ENCODE measurements at places on chromosomes 2 and 18.

DNA sequence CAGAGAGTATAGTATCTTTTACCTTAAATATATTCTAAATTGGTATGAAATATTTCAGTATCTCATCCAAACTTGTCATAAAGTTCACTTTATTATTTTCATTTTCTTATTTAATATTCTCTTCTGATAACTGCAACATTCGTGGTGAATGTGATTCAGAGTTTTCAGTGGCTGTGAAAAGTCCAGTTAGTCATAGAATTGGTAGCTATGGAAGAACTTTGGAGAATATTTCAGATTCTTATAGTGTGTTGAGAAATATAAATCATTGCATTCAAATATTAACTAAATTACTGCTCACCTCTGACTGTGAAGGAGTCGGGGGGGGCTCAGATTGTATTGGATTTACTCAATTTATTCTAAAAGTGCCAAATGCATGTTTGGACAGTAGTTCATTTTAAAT lies 178.6 kb upstream of the VWC2L start:
- no peak overlapping the region for H3K27ac ChIP-seq
- H3K27me3 ChIP-seq, result no peaks in the 10 kb centered on the region
- H3K36me3 ChIP-seq, result no peaks in the 10 kb centered on the region
- H3K4me1 ChIP-seq, result no peaks in the 10 kb centered on the region

DNA sequence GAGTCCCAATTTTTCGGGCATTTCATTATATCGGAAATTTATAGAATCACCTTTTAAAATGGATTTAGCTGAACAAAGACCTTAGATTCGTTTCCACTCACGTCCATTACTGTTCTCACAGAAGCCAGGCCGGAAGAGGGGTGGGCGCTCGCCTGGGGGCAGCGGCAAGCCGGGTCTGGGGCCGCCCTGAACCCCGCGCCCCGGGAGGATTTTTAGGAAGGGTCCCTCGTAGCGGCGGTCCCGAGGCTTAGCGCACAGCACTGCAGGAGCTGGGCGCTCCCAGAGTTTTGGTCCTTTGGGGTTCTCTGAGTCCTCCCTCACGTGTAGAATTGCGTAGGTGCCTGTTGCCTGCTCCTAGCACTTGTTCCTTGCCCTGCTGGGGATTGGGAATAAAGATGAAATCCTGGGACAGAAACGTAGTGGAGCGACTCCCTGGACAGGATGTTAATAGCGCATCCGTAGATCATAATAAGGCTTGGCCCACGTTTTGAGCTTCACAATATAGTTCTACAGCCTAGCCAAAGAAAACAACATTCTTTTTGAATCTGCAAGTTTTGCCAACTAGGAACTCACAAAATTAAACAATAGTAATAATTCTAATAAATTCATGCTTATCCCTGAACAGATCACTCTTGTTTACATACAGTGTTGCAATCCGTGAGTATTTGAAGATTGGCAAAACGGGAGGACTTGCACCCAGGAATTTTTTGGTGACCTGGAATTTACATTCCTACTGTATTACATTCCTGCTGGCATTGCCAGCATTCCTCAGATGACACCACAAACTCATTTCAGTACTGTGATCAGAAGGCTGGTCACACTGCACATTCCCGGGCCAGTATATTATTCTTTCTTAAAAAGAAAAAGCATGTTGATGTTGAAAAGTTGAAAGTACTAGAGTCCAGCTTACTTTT lies 875 bp downstream of the C18orf63 start:
- H3K27ac ChIP-seq, result no peak overlapping the region
- no peaks in the 10 kb centered on the region for H3K4me1 ChIP-seq
- DNase-seq, result no peak

- no peaks in the 10 kb centered on the region for H3K4me1 ChIP-seq
- no peaks in the 10 kb centered on the region for H3K27me3 ChIP-seq
- no peak for DNase-seq
- no peak overlapping the region for H3K27ac ChIP-seq
- no peaks in the 10 kb centered on the region for H3K36me3 ChIP-seq
Observed at GRCh38 chr2:101442042-101442666, 32.8 kb downstream of the RFX8 start.

DNA sequence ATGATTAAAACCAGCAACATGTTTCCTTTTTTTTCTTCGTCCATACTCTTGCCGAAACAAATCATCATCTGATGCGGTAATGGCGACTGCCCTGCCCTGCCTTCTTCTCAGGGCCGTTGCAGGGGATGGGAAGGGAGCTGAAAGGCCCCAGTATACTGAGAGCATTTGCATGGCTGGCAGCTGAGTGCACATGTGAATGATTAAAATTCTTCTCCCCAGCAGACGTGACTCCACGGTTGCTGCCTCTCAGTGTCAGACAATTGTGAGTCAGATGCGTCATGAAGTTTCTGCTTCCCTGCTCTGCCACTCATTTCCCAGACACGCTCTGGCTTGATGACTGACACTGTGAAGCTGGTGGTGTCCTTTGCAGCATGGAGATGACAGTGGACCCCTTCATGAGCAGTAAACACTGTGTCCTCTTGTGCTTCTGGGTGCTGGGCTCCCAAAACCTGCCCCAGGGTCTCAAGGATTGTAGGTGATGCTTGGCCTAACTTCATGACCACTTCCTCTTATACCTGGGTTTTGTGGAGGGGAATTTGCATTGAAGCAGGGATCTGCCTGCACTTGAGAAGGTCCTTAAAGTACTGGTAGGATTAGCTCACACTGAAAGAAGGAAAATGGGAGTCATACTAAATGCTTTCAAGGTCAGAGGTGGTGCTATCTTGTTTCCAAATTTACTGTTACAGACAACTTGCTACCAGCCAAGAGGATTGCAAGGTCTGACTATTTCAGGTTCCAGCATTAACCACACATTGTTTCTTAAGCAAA lies 222.5 kb upstream of the COPS8 start:
- no peaks in the 10 kb centered on the region for H3K36me3 ChIP-seq
- H3K27ac ChIP-seq, result peak overlapping the region; percentile 49
- no peak for DNase-seq
- H3K4me3 ChIP-seq, result no peak overlapping the region
- H3K27me3 ChIP-seq, result no peaks in the 10 kb centered on the region
- peaks cover 4% of the 10 kb centered on the region for H3K4me1 ChIP-seq

GRCh38 chr2:170576296-170576695 lies 138.8 kb upstream of the SP5 start:
- no peaks in the 10 kb centered on the region for H3K4me1 ChIP-seq
- no peaks in the 10 kb centered on the region for H3K27me3 ChIP-seq
- H3K4me3 ChIP-seq, result no peak overlapping the region
- no peaks in the 10 kb centered on the region for H3K36me3 ChIP-seq

- no peaks in the 10 kb centered on the region for H3K4me1 ChIP-seq
- DNase-seq, result no peak
- no peaks in the 10 kb centered on the region for H3K27me3 ChIP-seq
- no peak overlapping the region for H3K27ac ChIP-seq
- no peak overlapping the region for H3K4me3 ChIP-seq
Observed at GRCh38 chr18:56130481-56130880, 507.9 kb downstream of the TXNL1 start.

DNA sequence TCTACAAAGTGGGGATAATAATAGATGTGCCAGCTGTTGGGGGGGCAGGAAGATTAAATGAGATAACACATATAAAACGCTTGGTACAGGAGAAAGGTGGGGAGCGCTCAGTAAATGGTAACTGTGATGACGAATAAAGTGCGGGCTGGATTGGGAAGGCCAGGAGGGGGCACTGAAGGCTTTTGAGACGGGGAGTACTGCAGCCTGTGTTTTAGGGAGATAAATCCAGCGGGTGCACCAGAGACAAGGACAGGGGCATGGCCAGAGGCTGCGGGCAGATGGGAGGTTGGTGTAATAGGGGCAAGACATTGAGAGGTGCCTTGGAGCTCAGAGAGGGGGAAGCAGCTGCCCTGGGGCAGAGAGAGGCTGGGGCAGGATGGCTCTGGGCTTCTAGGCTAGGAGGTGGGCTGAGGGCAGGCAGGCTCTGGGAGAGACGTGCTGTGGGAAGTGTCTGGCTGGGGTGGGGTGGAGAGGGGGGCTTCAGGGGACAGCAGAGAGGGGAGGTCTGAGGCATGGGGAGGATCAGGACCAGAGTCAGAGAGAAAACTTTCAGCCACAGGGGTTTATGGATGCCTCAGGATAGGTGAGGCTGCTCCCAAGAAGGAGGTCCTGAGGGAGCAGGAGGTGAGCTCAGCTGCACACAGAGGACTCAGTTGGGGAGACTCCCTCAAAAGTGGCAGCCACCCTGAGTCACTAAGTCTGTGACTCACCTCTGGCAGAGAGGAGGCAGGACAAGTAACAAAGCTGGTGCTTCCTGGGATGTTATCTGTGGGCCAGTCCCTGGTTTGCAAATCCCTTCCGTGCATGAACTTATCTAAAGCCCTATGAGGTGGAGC lies 18.8 kb downstream of the TEX44 start:
- H3K36me3 ChIP-seq, result no peaks in the 10 kb centered on the region
- H3K4me1 ChIP-seq, result peaks cover 16% of the 10 kb centered on the region
- H3K4me3 ChIP-seq, result no peak overlapping the region
- DNase-seq, result peak; percentile 89
- peak overlapping the region; percentile 9 for H3K27ac ChIP-seq
- no peaks in the 10 kb centered on the region for H3K27me3 ChIP-seq

- H3K27me3 ChIP-seq, result no peaks in the 10 kb centered on the region
- H3K27ac ChIP-seq, result no peak overlapping the region
- H3K36me3 ChIP-seq, result peaks cover 15% of the 10 kb centered on the region
- DNase-seq, result peak; percentile 45
Observed at GRCh38 chr18:46099463-46099862, 1.4 kb upstream of the ATP5F1A start.

DNA sequence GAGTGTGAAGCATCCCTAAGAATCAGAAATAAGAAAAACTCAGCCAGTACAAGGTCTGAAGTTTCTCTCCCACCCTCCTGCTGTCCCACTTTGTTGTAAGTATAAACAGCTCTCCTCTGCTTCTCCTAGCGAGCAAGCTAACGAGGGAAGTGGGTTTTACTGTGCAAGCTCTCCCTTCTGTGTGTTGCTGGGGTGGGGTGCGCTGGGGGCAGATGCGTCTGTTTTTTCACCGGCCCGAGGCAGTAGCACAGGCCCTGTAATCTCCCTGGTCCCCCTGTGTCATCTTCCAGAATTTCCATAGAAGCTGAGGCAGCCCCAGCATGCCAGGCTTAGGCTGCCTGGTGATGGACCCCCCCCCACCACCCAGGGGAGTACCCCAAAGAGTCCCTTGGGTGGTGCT lies 9.4 kb upstream of the CXCR4 start:
- no peaks in the 10 kb centered on the region for H3K27me3 ChIP-seq
- H3K27ac ChIP-seq, result no peak overlapping the region
- peak overlapping the region; percentile 59 for H3K4me3 ChIP-seq
- no peaks in the 10 kb centered on the region for H3K36me3 ChIP-seq
- H3K4me1 ChIP-seq, result peaks cover 30% of the 10 kb centered on the region

DNA sequence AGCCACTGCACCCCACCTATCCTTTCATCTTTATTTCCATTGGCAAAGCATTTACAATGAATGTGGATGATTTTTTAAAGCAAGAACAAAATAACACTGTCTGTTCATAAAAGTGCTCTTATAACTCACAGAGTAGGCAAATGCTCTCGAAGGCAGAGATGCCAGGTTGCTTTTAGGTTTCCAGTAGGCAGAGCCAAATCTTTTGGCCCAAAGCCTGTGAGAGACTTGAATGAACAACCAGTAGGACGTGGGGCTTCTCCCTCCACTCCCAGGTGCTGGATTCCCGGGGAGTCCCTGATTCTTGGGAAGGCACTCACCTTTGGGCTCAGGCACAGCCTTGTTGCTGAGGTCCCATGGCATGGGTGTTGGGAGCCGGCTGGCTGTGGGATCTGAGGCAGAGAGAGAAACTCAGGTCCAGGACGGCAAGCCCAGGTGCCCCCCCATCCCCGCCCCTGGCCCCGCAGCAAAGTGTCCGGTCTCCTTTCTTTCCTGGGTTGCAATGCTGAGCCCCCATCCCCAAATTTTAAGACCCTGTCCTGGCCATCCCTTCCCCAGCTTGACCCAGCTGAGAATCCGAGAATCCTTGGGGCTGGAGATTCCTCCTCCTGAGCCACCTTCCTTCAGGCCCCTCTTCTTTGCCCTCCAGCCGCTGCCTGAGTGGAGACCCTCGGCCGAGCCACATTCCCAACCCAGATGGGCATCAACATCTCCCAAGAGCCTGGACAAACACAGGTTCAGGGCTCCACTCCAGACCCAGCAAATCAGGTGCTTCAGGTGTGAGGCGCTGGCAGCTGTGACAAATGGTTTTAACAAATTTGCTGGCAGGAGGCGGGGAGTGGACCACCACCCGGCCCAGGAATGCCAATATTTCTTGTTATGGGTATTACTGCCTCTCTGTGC lies 5.8 kb downstream of the NEURL3 start:
- H3K4me1 ChIP-seq, result peaks cover 4% of the 10 kb centered on the region
- DNase-seq, result peak; percentile 39
- no peaks in the 10 kb centered on the region for H3K27me3 ChIP-seq
- H3K4me3 ChIP-seq, result no peak overlapping the region
- H3K27ac ChIP-seq, result no peak overlapping the region

DNA sequence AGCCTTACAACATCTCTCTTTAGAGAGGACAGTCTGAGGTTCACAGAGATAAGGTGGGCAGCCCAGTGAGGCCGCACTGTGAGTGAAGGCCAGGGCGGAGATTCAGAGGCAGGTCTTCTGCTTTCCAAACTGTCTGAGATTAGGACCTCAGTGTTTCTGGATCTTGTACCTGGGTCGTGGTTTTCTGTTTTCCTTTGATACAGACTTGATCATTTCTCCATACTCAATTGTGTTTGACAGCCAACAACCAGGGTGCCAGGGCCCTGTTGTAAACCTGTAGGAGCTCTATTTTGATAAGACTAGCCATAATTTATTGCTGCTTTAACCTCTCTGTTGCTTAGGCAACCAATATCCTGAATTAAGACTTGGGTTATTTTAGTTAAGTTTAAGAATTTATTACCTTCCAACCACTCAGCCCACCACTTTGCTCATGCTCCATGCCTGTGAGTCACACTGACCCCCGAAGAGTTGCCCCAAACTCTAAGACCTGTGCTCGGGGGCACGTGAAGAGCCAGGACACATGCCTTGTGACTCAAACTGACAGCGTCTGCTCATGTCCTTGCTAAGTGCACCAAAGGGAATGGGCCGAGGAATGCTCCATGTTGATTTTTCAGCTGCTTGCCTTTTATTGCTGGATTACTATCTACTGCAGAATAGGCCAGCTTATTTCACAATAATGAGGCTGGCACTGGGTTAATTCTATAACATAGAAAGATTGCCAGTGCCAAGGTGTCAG lies 248.6 kb downstream of the BCL2 start:
- no peaks in the 10 kb centered on the region for H3K27me3 ChIP-seq
- H3K36me3 ChIP-seq, result no peaks in the 10 kb centered on the region
- DNase-seq, result peak; percentile 38
- H3K4me3 ChIP-seq, result no peak overlapping the region
- H3K27ac ChIP-seq, result no peak overlapping the region

DNA sequence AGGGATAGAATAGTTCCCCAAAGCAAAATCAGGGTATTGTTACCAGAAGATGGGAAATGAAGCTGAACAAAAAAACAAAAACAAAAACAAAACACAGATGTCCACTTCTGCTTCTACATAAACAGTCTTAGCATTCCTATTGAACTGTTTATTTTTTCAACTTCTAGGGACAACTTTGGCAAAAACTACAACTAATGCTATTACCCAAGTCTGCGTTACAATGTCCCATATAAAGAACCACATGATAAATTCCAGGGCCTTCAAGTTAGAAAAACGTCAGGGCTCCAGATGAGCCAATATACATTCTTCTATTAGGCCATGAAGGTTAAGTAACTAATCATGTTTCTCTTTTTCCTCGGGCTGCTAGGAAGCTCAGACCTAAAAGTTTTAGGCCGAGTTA lies 16.9 kb downstream of the PID1 start:
- no peaks in the 10 kb centered on the region for H3K36me3 ChIP-seq
- no peak overlapping the region for H3K4me3 ChIP-seq
- H3K27ac ChIP-seq, result no peak overlapping the region
- H3K4me1 ChIP-seq, result no peaks in the 10 kb centered on the region

- H3K36me3 ChIP-seq, result no peaks in the 10 kb centered on the region
- peaks cover 7% of the 10 kb centered on the region for H3K4me1 ChIP-seq
- no peaks in the 10 kb centered on the region for H3K27me3 ChIP-seq
- H3K4me3 ChIP-seq, result no peak overlapping the region
- no peak overlapping the region for H3K27ac ChIP-seq
Observed at GRCh38 chr2:29032189-29032588, 42.1 kb downstream of the PCARE start.

Data from endodermal cell (in vitro differentiated cells).